ENCODE measurements at places on chromosomes 5 and 9.

- DNase-seq, result no peak
Observed at GRCh38 chr5:58875599-58875998, 292.7 kb downstream of the RAB3C start.

DNA sequence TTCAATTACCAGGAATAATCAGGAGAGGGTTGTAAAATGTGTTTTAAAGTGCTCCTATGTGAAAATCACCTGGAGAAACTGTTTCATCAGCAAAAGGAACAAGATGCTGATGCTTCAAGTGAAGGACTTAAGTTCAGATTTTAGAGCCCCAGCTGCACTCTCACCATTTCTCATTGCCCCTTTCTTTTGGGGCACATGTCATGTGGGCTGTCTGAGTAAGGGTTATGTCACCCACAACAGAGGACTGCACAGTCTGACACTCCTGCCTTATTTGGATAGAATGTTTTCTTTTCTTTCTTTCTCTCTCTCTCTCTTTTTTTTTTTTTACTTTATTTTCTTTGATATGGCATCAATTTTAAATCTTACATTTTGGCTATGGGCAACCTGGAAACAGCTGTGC lies 204.1 kb upstream of the EFNA5 start:
- DNase-seq, result no peak

DNA sequence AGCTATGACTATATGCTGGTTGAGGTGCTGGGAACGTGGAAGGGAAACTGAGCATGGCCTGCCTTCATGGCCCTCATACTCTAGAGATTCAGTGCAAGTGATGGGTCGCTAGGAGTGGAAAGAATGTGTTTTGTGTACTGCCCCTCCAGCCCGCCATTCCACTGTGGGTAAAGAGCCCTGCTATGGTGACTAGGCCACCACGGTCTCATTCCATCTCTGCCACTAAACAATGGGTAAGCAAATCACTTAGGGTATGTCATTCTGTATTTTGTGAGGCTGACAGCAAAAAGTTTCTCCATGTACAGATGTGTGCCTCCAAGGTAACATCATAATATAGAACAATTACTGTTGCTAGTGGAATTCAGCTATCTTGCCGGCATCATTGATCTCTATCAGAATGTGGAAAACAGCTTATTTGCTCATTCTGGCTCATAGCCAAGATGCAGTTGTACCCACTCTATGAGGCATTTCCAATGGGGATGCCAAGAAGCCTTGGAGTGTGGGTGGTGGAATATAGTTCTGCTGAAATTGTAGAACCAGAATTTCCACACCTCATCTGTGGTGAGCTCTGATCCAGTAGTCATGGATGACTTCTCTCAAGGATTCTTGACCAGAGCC lies 12.5 kb downstream of the SMARCA2 start:
- DNase-seq, result no peak

DNA sequence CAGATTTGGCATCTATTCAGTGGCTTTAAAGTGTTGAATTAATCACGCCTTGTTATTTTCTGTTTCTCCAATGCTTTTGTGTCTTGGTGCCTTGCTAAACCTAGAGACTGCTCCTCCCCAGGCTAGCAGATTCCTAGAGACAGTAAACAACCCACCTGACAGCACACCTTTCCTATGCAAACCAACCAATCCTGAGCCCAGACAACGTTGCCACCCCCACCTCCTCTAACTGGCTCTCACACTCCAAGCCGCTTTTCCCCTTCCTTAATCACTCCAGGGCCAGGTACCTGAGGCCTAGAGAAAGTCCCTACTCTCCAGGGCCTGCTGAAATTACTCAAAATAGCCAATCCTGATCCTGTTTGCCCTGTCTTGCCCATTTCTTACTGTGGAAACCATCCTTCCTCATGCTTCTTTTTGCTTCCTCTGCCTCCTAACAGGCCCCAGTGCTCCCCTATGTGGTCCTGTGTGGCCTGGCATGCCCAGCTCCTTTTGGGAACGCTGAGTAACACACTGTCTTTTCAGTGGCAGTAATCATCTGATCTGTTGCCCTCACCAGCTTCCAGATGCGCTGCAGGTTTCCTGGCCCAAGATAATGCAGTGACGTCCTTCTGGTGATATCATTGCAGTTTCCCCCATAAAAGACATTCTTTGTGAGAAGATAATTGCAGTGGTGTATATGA lies 53.4 kb downstream of the GAS1 start:
- DNase-seq, result no peak

- no peak for DNase-seq
Observed at GRCh38 chr5:136732751-136733150, 367.4 kb upstream of the TRPC7 start.

- no peak for DNase-seq
Observed at GRCh38 chr5:80711938-80712337, 57.2 kb upstream of the DHFR start.

GRCh38 chr9:114938687-114939575 lies 8.5 kb upstream of the TNFSF8 start:
- no peak for DNase-seq

GRCh38 chr5:141512911-141513626 lies 24.2 kb downstream of the PCDHGC5 start:
- peak; percentile 53 for DNase-seq

GRCh38 chr5:146947181-146947941 lies 68.8 kb upstream of the PPP2R2B start:
- no peak for DNase-seq

DNA sequence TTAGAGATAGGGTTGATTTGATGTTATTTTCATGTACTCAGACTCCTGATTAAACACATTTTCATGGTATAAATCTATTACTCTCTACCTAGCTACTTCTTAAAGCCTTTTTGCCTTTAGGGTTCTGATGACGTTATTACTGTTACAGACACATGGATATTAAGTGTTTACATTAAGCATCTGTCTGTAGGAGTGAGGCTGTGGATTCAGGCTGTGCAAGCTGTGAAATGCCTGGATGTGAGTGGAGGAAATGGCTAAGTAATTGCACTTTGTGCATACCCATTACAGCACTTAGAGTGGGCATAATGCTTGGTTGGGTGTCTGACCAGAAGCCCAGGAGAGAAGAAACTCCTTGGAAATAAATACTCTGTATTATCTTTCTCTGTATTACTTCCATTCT lies 186.8 kb downstream of the SNX18 start:
- no peak for DNase-seq

GRCh38 chr5:151523335-151523734 lies 67.8 kb downstream of the FAT2 start:
- DNase-seq, result no peak

GRCh38 chr9:21527579-21527978 lies 45.5 kb upstream of the IFNE start:
- DNase-seq, result no peak

- DNase-seq, result no peak
Observed at GRCh38 chr9:107973451-107973850, 483.9 kb upstream of the KLF4 start.

DNA sequence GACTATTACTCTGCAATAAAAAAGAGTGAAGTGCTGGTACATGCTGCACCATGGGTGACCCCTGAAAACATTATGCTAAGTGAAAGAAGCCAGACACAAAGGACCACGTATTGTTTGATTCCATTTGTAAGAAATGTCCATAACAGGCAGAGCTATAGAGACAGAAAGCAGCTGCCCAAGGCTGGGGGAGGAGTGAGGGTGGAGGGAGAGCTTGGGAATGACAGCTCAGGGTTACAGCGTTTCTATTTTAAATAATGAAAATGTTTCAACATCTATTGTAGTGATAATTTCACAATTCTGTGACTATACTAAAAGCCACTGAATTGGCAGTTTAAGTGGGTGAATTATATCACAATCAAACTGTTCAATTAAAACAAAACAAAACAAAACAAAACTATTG lies 81.7 kb downstream of the MYO10 start:
- no peak for DNase-seq

- no peak for DNase-seq
Observed at GRCh38 chr5:15183520-15183919, 311.9 kb upstream of the ANKH start.

- no peak for DNase-seq
Observed at GRCh38 chr5:2848619-2849018, 97.1 kb upstream of the IRX2 start.

GRCh38 chr9:103816146-103816545 lies 278.0 kb upstream of the SMC2 start:
- DNase-seq, result no peak

GRCh38 chr9:95627802-95628201 lies 111.0 kb upstream of the PTCH1 start:
- no peak for DNase-seq

GRCh38 chr5:136193322-136193935 lies 467 bp upstream of the SMIM32 start:
- no peak for DNase-seq

- no peak for DNase-seq
Observed at GRCh38 chr9:93261735-93262523, 78.0 kb downstream of the WNK2 start.

- no peak for DNase-seq
Observed at GRCh38 chr5:13878357-13878756, 66.1 kb downstream of the DNAH5 start.

Measured in heart left ventricle (tissue), 16 donors.